ENCODE measurements at places on chromosomes 2 and 18.

DNA sequence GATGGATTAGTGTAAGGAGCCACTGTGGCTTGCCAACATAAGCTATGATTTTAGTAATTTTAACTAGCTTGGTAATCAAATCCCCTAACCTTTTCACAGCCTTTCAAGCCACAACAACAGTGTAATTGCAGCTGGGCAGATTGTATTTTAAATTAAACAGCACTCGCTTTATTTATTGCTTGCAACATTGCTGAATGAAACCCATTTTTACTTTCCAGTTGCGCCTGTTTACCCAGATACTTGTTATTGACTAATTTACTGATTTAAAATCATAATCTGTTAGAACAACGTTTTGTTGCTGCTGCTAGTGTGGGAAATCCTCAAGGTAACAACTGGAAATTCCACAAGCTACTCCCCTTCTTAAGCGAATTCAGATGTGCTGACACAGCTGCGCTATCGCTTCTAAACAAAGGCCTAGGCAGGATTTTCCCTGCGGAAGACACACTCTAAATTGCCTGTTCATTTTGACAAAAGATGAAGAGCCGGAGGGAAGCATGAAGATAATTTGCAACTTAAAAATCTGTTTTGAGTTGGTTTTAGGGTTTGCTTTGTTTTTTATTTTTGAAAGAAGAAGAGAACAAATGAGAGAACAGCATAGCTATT, 283.9 kb downstream of the ALPK2 start:
- DNase-seq: peak; percentile 80

DNA sequence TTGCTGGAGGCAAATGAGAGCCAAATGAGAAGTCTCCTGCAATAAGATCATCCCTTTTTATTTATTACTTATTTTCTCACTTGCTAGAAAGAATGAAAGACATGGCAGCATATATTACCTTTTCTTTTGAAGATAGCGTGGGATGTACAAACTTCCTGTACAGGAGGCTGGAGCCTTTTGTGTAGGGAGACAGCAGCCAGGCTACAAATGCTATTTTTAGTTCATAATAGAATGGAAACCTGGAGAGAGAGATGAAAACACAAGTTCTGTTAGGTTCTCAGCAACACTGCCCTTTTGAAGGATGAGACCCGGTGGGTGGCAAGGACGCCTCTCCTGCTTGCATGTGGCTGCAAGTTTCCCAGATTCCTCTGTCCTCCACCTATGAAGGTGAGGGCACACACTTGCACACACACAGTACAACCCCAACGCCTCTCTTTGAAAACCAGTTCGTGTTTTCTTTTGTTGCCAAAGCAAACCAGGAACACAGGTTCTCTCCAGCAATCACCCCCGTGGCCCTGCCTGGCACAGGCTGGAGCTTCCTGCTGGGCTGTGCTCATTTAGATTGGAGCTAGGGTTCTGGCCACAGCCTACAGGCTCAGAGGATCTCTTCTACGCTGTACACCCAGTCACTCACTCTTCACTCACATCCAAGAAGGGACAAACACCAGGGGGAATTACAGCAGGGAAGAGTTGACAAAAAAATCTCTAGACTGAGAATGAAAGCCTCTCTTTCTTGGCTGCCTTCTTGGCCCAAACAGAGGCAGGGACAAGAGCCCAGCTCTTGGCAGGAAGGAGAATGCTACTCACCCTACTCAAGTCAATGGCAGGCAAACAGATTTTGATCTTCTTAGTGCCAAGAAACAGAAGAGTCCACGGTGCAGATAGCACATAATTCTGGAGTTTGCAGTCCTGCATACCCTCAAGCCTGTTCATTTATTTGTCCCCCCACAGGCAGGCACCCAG, 55.6 kb downstream of the MRPL35 start:
- DNase-seq: peak; percentile 20

DNA sequence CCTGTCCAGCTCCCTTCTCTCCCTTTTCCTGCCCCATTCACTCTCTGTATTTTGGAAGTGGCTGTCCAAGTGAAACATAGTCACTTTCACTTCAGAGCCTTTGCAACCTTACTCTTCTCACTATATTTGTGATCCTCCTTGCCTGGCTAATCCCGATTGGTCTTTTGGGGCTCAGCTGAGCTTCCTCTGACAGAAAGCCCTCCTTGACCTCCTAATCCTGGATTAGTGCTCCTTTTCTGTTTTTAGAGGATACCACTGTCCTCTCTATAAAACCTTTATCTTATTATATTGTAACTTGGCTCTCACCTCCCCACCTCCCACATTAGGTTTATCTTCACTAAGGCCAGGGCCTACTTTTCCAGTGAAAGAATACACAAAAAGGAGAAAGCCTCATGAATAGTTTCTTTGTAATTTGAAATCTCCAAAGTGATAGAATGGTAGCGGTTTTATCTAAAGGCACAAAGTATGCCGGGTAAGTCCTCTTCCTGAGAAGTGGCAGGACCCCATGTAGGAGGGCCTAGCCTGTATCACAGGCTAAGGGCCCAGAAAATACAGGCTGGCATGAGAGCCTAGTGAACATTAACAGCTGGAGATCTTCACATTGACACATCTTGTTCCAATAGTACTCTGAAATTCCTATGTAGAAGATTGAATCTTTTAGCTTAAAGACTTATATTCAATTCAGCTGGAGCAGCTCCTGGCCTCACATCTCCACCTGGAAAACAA, 83.1 kb upstream of the GAREM1 start:
- no peak for DNase-seq

DNA sequence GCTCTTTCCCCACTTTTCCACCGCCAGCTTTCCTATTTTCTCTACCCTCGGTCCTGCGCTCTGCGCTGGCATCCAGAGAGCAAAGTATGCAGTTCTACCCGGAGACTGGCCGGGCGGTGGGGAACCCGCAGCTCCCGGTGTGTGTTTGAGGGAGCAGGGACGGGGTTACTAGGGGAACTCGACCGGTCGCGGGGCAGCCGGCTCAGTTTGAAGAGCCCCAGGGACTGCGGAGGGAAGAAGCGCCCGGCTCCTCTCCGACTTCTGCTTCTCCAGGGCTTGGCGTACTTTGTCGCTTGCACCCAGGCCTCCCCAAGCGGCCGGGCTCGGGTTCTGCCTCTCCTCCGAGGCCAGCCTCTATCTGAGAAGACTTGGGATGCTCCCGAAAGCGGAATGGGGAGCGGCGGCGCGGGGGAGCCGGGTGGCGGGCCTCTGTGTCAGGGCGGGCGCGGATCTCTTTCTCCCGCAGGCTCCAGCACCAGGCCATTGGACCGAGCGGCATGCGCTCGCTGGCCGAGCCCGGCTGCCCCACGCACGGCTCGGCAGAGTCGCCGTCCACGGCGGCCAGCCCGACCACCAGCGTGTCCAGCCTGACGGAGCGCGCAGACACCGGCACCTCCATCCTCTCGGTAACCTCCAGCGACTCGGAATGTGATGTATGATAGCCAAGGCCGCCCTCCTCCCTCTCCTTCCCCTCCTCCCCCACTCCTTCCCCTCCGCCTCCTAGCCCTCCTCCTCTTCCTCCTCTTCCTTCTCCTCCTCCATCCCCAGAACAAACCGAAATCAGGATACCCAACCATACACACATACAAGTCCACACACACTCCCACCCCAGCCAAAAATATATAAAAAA, 2.8 kb downstream of the SIX3 start:
- DNase-seq: peak; percentile 79

GRCh38 chr2:162677476-162677875, 161.1 kb downstream of the KCNH7 start:
- no peak for DNase-seq

DNA sequence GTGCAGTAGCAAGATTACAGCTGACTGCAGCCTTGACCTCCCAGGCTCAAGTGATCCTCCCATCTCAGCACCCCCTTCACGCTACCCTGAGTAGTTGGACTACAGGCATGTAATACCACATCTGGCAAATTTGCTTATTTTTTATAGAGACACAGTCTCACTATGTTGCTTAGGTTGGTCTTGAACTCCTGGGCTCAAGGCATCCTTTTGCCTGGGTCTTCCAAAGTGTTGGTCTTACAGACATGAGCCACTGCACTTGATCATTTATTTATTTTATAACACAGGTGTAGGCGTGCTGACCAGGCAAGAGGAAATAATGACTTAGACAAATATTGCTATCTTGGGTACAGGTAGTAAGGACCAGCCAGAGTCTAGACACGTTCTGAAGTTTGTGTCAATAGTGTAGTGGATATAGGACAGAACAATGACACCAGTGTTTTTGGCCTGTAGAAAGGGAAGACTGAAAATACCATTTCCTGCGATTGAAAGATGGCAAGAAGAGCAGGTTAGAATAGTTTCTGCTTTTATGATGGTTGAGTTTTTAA, 71.0 kb upstream of the THUMPD2 start:
- DNase-seq: no peak

- no peak for DNase-seq
Observed at GRCh38 chr2:156099382-156099781, 233.1 kb downstream of the NR4A2 start.

DNA sequence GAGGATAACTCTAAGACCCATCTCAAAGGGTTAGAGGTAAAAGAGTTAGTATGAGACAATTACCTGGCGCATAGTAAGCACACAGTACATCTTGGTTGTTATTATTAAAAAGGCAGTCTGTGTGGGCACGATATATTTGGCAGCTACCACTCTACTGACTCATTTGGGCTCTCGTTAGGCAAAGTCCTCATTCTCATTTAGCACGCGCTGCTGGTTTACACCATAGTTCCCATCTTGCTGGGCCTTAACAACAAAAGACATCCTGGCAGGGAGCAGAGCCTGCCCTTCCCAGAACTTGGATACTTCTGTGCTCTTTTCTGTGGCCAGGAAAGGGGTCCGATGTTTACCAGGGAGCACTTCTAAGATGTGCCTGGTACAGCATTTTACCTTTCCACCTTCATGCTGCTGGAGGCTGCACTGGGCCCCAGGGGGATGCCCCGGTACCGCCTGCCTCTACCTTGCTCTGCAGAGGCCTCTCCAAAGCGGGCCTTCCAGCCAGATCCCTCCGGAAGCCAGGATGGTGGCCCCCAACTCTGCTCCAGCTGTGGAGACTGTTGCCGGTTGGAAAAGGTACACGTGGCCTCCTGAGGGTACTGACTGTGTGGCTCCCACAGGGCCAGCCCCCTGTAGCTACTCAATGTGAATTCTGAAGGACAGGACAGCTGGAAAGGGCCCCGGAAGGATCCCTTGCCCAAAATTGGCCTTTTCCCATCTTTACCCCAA, 15.0 kb downstream of the GLI2 start:
- no peak for DNase-seq

DNA sequence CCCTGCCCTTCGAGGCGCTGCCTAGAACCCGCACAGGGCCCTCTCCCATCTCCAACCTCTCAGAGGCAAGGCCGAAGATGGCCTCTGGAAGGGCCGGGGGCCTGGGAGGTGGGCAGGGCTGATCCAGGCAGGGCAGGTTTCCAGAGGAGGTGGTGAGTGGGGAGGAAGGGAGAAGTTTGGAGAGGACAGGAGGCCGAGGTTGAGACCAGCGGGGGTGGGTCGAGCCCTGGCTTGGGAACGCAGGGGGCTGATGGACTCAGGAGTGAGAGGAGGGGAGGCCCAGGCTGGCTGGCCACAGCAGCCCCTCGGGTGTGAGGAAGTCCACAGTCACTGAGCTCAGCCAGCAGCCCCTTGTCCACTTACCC, 10.5 kb downstream of the CAPN10 start:
- no peak for DNase-seq

- no peak for DNase-seq
Observed at GRCh38 chr18:76328140-76328539, 166.9 kb downstream of the ZNF516 start.

GRCh38 chr2:167196461-167197252, 308.4 kb downstream of the XIRP2 start:
- no peak for DNase-seq

DNA sequence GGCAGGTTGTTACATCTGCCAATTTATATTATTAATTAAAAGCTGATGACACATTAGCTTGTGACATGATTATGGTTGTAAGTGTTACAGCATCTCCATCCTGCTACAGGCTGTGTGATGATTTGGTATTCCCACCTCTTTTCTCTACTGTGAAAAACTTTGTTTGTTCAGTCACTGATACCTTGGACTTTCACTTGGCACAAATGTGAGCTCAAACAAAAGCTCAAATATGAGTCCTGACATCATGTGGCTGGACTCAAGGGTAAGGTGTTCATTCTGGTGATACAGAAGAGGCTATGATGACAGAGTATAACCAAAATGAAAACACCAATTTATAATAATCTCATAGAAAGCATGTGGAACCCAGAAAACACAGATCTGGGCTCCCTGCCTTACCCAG, 11.4 kb upstream of the IL36A start:
- DNase-seq: no peak

DNA sequence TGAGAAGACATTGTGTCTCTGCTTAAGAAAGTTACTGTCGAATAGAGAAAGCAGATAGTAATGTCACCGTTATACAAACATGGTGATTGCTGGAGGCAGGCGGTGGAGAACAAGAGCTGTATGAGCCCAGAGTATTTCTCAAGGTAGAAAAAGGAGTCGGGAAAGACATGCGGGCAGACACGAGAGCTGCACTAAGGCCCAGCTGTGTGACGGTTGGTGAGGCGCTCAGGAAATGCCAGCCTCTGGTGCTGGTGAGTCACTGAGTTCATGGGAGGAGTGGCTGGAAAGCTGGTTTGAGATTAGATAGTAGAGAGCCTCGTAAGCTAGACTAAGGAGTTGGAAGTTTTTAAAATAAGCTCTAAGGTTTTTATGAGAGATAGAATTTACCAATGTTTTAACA, 390.9 kb upstream of the TRIB2 start:
- DNase-seq: no peak

DNA sequence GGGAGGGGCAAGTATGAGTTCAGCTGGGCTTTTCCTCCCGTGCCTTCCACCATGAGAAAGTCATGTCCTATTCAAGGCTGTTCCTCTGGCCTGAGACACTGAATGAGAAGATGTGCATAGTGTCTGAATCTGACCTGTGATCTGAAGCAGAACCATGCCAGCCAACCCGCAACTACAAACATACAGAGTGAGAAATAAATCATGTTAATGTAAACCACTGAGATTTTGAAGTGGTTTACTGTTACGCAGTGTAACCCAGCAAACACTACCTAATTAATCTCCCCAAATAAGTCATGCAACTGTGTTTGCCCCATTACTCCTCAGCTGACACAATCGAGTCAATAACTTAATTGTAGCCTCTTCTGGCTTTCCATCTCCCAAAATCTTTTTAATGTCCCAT, 49.2 kb downstream of the METTL4 start:
- DNase-seq: no peak

DNA sequence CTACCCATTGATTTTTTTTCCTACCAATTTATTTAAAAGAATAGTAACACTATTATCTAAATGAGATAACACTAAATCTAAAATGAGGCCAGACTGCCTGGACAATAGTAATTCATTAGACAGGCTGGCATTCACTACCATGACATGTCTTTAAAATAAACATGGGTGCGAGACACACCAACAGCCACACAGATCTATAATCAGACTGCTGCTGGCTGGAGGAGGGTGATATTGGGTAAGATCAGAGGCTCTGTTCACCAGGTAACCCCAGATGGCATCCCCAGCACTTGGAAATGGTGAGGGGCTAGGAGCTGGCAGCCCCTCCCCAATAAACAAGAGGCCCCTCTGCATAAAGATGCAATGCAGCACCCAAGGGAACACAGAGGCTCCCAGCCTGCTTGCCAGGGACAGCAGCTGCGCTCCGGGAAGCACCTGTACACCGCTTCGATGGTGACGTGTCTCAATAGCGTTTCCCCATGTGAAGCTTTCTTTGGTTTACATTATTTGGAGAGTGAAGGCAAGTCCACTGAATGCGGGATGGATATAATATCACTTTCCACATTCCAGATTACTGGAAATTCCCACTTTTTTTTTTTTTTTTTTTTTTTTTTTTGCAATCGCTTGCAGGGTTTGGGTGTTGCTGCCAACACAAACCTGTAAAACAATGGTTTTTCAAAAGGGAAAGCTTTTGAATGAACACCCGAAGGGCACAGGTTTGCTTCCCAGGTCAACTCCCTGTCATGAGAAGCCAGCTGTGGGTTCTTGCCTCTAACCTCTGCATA, 159.0 kb downstream of the ZNF516 start:
- DNase-seq: no peak

All from GM23338 (cell line).